Hematopoietic multipotent progenitor cell treated with erythropoietin and hydrocortisone succinate and interleukin-3 and kit ligand, for 6 days (in vitro differentiated cells): ENCODE measurements at places on chromosomes 13 and 19.

GRCh38 chr19:40613690-40614621 is 12.8 kb downstream of the LTBP4 start:
- DNase-seq = peak; percentile 95

GRCh38 chr13:40565282-40566148 is 100.9 kb downstream of the FOXO1 start:
- no peak for DNase-seq

- peak; percentile 63 for DNase-seq
Measured at GRCh38 chr19:30799865-30800755, 427.9 kb downstream of the ZNF536 start.

DNA sequence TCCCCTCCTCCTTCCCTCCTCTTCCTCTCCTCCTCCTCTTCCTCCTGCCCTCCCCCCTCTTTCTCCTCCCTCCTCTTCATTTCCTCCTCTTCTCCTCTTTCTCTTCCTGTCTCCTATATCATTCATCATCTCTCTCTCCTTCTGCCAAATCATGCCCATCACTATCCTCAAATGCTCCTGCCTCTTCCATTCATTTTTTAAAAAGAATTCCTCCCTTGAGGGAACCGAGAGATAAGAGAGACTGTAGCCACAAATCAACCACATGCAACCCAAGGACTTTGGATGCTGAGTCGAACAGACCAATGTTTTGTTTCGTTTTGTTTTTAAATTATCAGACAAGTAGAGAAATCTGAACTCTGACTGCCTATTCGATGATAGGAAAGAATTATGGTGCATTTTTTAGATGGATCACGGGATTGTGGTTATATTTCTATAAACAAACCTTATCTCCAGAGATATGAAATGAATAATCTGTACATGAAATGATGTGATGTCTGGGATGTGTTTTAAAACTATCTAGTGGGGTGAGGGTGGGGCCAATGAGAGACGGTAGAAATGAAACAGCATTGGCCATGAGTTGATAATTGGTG is 9.5 kb upstream of the ZNF541 start:
- no peak for DNase-seq

DNA sequence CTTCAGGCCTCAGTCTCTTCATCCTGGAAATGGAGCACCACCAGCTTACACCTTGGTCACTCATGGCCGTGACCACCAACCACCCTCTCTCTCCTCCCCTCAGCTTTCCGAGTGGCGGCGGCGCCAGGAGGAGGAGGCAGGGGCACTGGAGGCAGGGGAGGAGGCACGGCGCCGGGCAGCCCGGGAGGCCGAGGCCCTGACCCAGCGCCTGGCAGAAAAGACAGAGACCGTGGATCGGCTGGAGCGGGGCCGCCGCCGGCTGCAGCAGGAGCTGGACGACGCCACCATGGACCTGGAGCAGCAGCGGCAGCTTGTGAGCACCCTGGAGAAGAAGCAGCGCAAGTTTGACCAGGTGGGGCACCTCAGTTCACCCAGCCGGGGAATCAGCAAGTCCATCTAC is 47.7 kb downstream of the KCNC3 start:
- DNase-seq = no peak

DNA sequence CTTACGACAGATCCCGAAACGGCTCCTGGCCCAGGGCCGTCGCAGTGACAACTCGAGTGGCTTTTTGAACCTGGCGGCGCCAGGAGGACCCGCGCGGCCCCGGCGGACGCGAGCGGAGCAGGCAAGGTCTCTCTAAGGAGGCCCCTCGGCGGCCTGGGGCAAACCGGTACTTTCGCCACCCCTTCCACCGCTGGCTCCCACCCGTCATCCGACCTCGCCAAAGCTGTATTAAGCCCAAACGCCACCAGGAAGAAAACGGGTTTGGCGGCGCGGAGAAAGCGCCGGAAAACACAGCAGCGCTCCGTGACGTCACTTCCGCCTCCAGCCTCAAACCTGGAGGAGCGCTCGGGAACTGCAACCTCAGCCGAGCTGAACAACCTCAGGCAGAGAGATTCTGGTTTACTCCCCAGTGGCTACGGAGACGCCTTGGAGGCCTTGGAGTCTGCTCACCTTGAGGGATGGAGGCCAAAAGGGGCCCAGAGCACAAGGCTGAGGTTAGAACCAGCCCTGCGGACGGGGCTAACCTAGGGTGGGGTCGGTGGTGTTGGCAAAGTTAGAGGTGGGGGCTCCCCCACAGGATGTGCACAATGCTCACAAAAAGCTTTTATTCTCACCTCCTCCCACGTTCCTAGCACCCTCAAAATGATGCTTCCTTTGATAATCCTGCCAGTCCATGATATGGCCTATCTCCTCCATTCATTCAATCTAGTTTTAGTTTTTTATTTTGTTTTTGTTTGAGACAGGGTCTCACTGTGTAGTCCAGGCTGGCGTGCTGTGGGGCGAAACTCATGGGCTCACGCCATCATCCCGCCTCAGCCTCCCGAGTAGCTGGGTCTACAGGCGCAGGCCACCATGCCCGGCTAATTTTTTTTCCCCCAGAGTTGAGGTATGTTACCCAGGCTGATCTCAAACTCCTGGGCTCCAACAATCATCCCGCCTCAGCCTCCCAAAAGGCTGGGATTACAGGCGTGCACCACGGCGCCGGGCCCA is at the start of gene ZNF266:
Gene ZNF266 (minus strand): TSS at position 295 of the 990 bp plus-strand sequence. CDS start 15,484 bp downstream, outside the sequence.
- DNase-seq = peak; percentile 97

DNA sequence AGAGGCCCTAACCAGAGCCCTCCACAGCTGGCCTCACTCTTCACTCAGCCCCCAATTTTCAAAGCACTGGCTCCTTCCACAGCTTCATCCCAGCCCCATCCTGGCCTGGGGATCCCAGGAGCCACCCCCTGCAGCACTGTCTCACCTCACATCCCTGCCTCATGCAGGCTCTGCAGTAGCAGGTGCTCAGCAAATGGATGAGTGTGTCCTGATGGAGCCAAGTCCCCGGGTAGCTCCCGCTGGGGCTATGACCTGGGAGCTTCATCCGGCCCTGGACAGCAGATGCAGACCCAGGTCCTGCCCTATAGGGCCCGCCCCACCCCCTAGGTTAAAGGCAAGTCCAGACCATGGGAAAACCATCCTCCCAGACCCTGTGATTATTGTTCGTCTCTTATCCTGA is 143.2 kb upstream of the ZNF507 start:
- no peak for DNase-seq

DNA sequence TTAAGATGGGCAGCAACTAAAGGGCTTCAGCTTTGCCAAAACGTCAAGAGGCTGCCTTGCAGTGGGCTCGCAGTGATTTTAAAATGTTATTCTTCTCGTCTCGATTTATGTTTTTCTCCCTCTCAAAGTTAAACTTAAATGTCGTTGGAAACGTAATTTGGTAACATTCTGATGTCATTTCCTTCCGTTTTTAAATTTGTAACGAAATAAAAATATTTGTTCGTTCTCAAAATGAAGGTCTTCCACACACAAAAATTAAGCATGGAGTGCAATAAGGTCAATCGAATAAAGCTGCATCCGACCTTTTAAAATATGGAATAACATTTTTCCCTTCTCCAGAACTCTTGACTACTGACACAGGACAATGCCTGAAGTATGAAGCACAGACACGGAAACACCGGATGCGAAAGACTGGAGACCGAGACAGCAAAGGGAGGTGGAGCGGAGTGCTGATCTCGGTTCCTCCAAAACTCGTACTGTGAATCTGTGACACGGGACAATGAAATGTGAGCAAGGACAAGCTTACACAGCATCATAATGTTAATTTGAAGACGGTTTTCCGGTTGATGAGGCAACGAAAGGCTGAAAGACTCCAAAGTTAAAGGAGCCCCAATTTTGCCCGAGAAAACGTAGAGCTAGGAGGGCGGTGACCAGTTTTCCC is 850 bp downstream of the MTMR6 start:
- peak; percentile 55 for DNase-seq
